Upper lobe of right lung (tissue), 1 donor: ENCODE measurements at places on chromosomes 6 and 20. TPM values are rescaled to one million over a fixed set of nuclear protein-coding genes. Genes with fewer than 3 reads are reported as not detected.

The CST4 gene
- not detected for total RNA-seq

The SCRT2 gene
- not detected for total RNA-seq

DNA sequence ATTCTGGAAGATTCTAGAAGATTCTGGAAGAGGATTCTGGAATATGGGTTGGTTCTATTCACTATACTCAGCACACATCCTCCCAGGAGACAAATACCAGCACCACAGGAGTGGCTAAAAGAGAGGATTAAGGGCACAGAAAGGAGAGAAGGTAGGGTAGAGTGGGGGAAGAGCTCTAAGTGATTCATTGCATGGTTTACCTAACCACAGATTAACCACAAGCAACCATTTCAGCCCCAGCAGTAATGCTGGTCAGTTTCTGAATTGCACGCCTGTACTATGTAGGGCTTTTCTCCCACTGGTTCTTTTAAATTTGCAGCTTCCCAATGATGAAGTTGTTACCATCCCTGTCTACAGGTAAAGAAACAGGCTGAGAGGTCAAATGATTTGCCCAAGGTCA is 192.7 kb upstream of the PMEPA1 start:
- H3K4me3 ChIP-seq = no peak overlapping the region
- no peaks in the 10 kb centered on the region for H3K4me1 ChIP-seq
- H3K36me3 ChIP-seq = no peaks in the 10 kb centered on the region

The PRR18 gene
- total RNA-seq = not detected

DNA sequence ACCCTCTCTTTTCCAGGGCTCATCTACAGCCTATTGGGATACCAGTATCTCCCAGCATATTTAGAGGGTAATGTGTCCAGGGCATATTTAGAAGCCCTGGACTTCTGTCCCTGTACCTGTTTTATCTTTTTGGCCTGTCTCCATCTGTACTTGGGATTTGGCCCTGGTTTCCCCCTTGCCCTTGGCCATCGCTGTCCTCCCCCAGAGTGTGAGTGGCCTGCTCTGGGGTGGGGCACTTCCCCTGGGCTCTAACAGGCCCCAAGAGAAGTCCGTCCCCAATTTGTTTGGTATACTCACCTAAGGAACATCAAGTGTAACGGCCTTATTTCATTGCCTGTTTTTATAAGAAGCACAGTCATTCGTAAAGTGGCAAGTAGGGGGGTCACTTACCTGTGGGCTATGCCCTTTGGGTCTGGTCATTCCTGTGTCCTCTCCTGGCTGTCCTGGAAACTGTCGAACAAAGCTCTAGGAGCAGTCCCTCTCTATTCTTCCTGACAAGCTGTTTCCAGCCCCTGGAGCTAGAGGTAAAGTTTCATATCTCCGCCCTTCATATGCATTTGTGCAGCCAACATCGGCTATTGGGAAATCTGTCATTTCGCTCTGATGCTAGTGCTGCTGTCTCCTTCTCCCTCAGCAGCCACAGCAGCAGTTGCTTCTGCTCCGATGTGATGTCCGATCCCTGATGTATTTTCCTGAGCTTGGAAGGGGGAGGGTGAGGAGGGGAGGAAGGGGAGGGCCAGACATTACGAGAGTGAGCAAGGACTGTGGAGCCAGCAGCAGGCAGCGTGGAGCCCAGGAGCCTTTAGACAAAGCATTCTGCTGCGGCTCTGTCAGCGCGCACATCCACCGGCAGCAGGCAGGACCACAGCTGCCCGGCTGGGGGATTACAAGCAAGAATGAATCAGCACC is 83.4 kb downstream of the TCP11 start:
- no peak overlapping the region for H3K27ac ChIP-seq
- peaks cover 75% of the 10 kb centered on the region for H3K36me3 ChIP-seq
- H3K27me3 ChIP-seq = no peaks in the 10 kb centered on the region
- no peak for DNase-seq
- H3K4me3 ChIP-seq = no peak overlapping the region

GRCh38 chr6:2680264-2680922 is 70.3 kb downstream of the MYLK4 start:
- H3K27ac ChIP-seq = no peak overlapping the region
- no peaks in the 10 kb centered on the region for H3K27me3 ChIP-seq
- no peak for DNase-seq

The NT5E gene
- total RNA-seq = 15.3 TPM

- H3K27ac ChIP-seq = no peak overlapping the region
- H3K4me3 ChIP-seq = no peak overlapping the region
- DNase-seq = no peak
- H3K4me1 ChIP-seq = no peaks in the 10 kb centered on the region
Measured at GRCh38 chr6:162377735-162378134, 349.8 kb downstream of the PRKN start.

The SYNGAP1 gene
- 23.0 TPM for total RNA-seq

- H3K36me3 ChIP-seq = no peaks in the 10 kb centered on the region
- H3K27me3 ChIP-seq = no peaks in the 10 kb centered on the region
- peaks cover 28% of the 10 kb centered on the region for H3K4me1 ChIP-seq
- DNase-seq = no peak
Measured at GRCh38 chr6:139531148-139532115, 157.0 kb upstream of the CITED2 start.

The SLC22A7 gene
- total RNA-seq = not detected

- no peaks in the 10 kb centered on the region for H3K36me3 ChIP-seq
- no peak overlapping the region for H3K27ac ChIP-seq
- no peak for DNase-seq
Measured at GRCh38 chr6:138383776-138384175, 6.1 kb downstream of the SMIM28 start.

- H3K36me3 ChIP-seq = no peaks in the 10 kb centered on the region
- H3K27ac ChIP-seq = no peak overlapping the region
- H3K4me3 ChIP-seq = no peak overlapping the region
- no peaks in the 10 kb centered on the region for H3K27me3 ChIP-seq
- H3K4me1 ChIP-seq = peaks cover 4% of the 10 kb centered on the region
Measured at GRCh38 chr20:38373898-38374297, 27.6 kb downstream of the LBP start.

- no peaks in the 10 kb centered on the region for H3K4me1 ChIP-seq
- H3K27me3 ChIP-seq = no peaks in the 10 kb centered on the region
- no peak overlapping the region for H3K4me3 ChIP-seq
- H3K27ac ChIP-seq = no peak overlapping the region
Measured at GRCh38 chr6:114430534-114431124, 87.8 kb upstream of the HS3ST5 start.

GRCh38 chr6:87045521-87046075 is 49.3 kb downstream of the CGA start:
- no peak overlapping the region for H3K4me3 ChIP-seq
- H3K36me3 ChIP-seq = no peaks in the 10 kb centered on the region
- DNase-seq = no peak
- peaks cover 12% of the 10 kb centered on the region for H3K27me3 ChIP-seq
- no peak overlapping the region for H3K27ac ChIP-seq
- no peaks in the 10 kb centered on the region for H3K4me1 ChIP-seq

DNA sequence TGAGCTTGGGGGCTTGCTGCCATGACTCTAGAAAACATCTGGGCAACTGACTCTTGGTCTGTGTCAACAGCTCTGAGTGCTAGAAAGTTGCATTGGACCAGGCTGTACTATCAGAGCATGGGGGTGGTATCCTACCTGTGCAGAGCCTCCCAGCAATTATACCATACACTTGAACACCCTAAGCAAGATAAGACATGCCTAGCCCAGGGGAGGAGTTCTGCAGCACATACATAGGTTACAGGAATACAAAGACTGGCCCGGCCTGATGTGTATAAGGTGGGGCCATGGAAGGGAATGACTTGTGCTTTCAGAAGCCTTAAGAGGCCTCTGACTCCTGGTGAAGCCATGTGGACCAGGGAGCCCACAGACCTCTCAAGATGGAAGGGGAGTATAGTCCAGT is 11.4 kb upstream of the MOCS1 start:
- no peaks in the 10 kb centered on the region for H3K4me1 ChIP-seq
- no peaks in the 10 kb centered on the region for H3K36me3 ChIP-seq
- H3K27me3 ChIP-seq = no peaks in the 10 kb centered on the region
- DNase-seq = no peak
- H3K4me3 ChIP-seq = no peak overlapping the region
- no peak overlapping the region for H3K27ac ChIP-seq

DNA sequence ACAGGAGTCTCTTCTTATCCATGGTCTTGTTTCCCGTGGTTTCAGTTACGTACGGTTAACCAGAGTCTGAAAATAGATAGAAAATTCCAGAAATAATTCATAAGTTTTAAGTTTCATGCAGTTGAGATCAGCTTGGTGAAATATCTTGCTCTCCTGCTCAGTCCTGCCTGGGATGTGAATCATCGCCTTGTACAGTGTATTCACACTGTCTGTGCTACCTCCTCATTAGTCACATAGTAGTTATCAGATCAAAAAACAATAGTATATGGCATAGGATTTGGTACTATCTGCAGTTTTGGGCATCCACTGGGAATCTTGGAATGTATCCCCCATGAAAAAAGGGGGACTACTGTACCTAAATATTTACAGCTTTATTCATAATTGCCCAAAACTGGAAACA is 22.7 kb upstream of the MOCS1 start:
- H3K36me3 ChIP-seq = no peaks in the 10 kb centered on the region
- H3K4me1 ChIP-seq = no peaks in the 10 kb centered on the region
